Stimulated activated CD4-positive, alpha-beta T cell treated with anti-CD3 and anti-CD28 coated beads, Interleukin-2, amount 100 ng/mL, for 24 hours (primary cell): ENCODE measurements at places on chromosomes 7 and 10.

- DNase-seq = no peak
Observed at GRCh38 chr7:158252081-158252836, 335.4 kb downstream of the PTPRN2 start.

GRCh38 chr10:47381103-47381395 is 3.0 kb downstream of the ZNF488 start:
- no peak for DNase-seq

DNA sequence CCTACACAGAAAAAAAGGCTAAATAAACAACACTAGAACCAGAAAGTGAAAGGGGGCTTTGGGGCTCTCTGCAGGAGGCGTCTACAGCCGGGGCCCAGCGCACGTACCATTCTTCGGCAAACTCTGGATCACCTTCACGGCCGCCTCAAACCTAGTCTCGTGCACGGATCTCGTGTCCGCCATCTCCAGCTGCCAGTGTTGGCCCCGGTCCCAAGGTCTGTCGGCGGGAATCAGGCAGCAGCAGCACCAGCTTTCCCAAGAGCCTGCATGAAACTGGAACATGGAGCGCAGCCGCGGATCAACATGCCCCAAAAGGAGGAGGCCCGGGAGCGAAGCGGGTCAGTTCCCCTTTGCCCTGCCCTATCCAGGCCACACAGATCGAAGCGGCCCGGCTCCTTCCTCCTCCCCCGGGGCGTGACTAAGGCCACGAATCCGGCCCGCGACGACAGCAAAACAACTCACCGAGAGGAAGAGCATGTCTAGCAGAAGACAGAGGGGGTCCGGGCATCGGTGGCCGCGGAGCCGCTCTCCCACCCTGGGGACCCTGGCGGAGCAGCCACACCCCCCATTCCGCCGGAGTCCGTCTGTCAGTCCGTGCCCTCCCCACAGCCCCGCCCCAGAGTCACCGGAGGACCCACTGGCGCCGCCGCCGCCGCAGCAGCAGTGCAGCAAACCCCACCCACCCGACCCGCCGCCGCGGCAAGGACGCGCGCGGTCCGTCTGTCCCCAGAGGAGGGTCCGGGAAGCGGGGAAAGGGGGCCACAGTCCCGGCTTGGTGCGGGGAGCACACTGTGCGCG is at the start of gene ACBD5:
TSS of gene ACBD5 (minus strand) at position 586 of the 798 bp plus-strand sequence. CDS start at position 477, 109 bp downstream.
- DNase-seq = peak; percentile 79

- no peak for DNase-seq
Observed at GRCh38 chr7:27046854-27047549, 48.8 kb downstream of the HOXA1 start.

- DNase-seq = no peak
Observed at GRCh38 chr10:77796311-77796915, 130.1 kb downstream of the DLG5 start.

DNA sequence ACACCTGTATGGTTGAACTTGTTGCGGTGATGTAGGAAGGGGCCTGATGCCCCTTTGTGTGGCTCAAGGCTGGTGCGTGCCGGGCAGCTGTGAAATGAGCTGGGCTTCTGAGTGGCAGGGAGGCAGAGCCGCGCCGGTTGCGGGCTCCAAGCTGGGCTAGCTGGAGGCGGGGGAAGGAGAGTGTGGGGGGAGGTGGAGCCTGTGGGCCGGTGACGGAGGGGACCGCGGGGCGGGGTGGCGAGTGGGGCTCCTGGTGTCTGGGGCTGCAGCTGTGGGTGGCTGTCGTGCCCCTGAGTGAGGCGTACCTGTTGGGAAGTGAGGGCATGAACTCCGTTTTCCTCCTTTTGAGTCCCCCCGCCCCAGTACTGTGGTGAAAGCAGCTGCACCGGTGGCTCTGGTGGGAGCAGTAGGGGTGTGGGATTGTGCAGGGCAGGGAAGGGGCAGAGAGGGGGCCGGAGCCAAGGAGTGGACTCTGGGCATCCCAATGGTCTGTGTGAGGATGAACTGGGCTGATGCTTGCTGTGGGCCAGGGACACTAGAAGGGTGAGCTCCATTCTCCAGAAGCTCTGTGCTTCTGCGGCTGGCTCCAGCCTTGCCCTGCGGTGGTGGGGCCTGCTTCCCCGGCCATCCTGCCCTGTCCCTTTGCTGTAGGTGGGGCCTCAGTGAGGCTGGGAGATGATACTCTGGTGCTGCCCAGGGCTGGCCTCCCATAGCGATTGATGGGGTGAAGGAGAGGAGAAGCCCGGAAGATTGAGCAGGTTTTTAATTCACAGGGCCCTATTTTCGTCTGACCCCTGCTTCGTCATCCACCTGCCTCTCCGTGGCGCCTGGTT is 41.7 kb downstream of the INPP5A start:
- DNase-seq = no peak

DNA sequence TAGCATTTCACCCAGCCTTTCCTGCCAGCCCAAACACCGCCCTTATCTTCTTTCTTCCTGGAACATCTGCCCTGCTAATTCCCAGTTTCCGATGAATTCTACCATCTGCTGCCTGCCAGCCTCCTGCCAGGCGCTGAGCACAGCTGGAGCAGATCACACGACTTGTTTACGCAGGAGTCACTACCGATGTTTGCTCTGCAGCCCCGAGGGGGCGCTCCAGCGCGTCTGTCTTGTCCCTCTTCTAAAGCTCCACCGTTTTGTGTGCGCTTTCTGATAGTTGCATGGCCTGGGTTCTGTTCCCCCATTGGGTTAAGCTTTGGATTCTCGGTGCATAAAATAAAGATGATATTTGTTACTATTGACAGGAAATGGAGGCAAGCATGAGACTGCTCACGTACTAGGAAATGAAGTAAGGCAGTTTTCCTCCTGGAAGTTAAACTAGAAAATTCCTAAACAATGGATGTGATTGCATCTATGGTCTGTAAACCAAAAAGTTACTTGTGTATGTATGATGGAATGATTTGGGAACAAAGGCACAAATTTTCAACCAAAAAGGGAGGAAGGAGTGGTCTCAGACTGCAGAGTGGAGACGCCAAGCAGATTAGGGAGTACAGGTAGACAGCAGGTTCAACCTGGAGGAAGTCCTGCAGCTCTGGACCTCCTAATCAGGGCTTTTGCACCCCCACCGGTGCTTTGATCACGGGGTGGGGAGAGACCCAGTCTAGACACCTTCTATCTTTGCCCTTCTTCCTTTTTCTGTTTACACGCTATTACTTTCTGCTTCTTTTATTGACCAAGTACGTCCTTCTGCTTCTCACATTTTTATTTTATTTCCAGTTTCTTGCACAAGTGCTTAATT is 2.2 kb upstream of the RBM17 start:
- DNase-seq = peak; percentile 91

GRCh38 chr7:27921081-27921836 is 181.3 kb downstream of the TAX1BP1 start:
- DNase-seq = no peak
